ENCODE measurements at places on chromosomes 12 and 14.
A peak's percentile ranks its signal among the peaks of the same experiment; 100 is the strongest.

DNA sequence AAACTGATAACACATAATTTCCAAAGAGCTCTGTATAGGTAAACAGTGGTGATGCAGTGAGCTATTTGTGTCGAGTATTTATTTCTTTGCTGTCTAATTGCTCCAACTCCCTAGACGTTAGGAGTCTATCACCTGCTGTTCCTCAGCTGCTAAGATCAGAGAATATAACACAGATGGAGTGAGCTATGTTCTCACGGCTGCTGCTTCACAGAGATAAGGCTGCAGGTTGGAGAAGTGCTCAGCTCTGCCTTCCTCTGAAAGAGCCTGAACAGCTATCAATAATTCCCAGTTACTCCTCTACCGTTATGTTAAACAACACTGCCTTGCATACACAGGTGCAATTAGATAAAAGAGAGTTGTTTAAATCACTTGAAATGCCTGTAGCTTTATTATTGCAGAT, 103.2 kb upstream of the MDGA2 start:
- H3K36me3 ChIP-seq: no peaks in the 10 kb centered on the region
- no peak overlapping the region for H3K4me3 ChIP-seq
- no peaks in the 10 kb centered on the region for H3K4me1 ChIP-seq
- no peaks in the 10 kb centered on the region for H3K27me3 ChIP-seq
- DNase-seq: no peak
- H3K27ac ChIP-seq: no peak overlapping the region

DNA sequence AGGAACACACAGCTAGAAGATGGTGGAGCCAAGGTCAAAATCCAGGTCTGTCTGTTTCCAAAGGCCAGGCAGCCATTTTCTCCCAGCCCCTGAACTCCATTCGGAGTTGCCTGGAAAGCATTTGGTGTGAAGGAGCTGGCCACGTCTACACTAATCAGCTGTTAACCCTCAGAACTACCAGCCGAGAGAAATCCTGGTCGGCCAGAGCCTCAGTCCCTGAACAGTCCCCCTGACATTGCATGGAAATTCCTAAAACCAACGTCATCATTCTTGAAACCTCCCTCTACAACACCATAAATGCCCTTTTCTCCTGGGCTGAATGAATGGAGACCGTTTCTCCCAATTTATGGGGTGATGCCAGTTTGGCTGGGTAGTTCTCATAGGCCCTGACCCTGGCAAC, 245.6 kb downstream of the SLC41A2 start:
- H3K27me3 ChIP-seq: no peaks in the 10 kb centered on the region
- H3K36me3 ChIP-seq: no peaks in the 10 kb centered on the region
- DNase-seq: no peak
- no peak overlapping the region for H3K4me3 ChIP-seq

GRCh38 chr12:132309596-132310086, 19.7 kb downstream of the GALNT9 start:
- H3K27me3 ChIP-seq: no peaks in the 10 kb centered on the region
- no peak overlapping the region for H3K4me3 ChIP-seq
- no peak for DNase-seq
- no peaks in the 10 kb centered on the region for H3K4me1 ChIP-seq

GRCh38 chr12:63766498-63766897, 13.2 kb upstream of the RXYLT1 start:
- DNase-seq: no peak
- H3K4me3 ChIP-seq: no peak overlapping the region
- H3K27me3 ChIP-seq: no peaks in the 10 kb centered on the region
- H3K4me1 ChIP-seq: no peaks in the 10 kb centered on the region
- H3K27ac ChIP-seq: no peak overlapping the region

DNA sequence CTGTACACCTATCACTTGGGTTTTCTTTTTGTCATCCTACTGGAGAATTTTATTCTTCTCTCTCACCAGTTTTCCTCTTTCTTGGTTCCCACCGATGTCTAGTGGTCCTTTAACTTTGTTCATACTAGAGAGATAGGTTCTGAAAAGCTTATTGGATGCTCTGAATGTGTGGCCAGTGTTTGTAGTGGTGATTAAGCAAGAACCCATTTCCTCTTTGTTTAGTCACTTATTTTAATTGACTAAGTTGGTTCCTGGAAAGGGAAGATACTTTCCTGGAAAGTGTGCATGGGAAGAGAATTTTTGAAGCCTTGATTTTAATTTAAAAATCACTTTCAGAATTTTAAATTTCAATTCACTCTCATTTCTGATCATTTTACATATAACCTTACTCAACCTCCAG, 127.2 kb downstream of the OTOGL start:
- H3K4me1 ChIP-seq: no peaks in the 10 kb centered on the region
- H3K36me3 ChIP-seq: no peaks in the 10 kb centered on the region
- H3K27ac ChIP-seq: no peak overlapping the region

- H3K27me3 ChIP-seq: no peaks in the 10 kb centered on the region
- DNase-seq: no peak
- no peak overlapping the region for H3K27ac ChIP-seq
- H3K4me1 ChIP-seq: no peaks in the 10 kb centered on the region
- H3K36me3 ChIP-seq: no peaks in the 10 kb centered on the region
Observed at GRCh38 chr12:4177262-4177661, 96.3 kb upstream of the CCND2 start.

GRCh38 chr14:53510281-53510912, 357.3 kb upstream of the DDHD1 start:
- H3K4me1 ChIP-seq: no peaks in the 10 kb centered on the region
- DNase-seq: no peak
- no peaks in the 10 kb centered on the region for H3K36me3 ChIP-seq
- H3K27me3 ChIP-seq: no peaks in the 10 kb centered on the region
- no peak overlapping the region for H3K27ac ChIP-seq
- H3K4me3 ChIP-seq: no peak overlapping the region

GRCh38 chr12:104249017-104249416, 33.4 kb downstream of the TXNRD1 start:
- no peaks in the 10 kb centered on the region for H3K27me3 ChIP-seq
- H3K4me3 ChIP-seq: no peak overlapping the region
- H3K36me3 ChIP-seq: no peaks in the 10 kb centered on the region
- H3K27ac ChIP-seq: no peak overlapping the region
- no peaks in the 10 kb centered on the region for H3K4me1 ChIP-seq
- DNase-seq: no peak

DNA sequence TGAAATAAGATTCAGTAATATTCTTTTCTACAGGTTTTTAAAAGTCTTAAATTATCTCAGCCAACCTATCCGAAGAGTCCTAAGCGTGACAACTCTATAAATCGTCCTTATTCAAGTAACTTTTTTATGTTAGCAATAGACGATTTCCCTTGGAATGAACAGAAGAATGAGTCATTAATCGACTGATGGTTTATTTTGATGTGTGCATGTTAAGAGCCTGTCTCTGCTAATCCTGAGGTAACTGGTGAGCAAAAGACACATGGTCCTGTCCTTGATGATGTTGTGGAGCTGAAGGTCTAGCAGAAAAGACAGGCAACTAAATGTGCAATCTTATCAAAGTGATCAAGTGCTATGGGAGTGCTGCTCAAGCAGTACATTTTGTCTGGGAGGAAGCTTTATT, 80.4 kb downstream of the DAAM1 start:
- no peaks in the 10 kb centered on the region for H3K27me3 ChIP-seq
- DNase-seq: no peak
- no peak overlapping the region for H3K27ac ChIP-seq
- H3K4me3 ChIP-seq: no peak overlapping the region

DNA sequence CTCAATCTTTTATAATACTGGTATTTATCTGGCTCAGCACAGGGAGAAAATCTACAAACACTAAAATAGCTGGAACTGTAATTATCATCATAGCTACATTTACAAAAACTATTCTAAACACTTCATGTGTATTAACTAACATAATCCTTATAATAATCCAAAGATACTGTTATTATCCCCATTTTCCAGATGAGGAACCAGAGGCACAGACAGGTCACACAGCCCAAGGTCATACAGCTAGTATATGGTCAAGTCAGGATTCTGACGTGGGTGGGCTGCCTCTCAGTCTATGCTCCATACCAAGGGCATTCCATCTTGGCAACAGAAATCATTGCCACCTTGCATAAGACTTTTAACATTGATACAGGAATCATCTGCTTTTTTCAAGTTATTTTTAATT, 11.4 kb downstream of the FERMT2 start:
- H3K27me3 ChIP-seq: no peaks in the 10 kb centered on the region
- H3K4me1 ChIP-seq: no peaks in the 10 kb centered on the region
- no peak overlapping the region for H3K4me3 ChIP-seq
- DNase-seq: no peak
- no peaks in the 10 kb centered on the region for H3K36me3 ChIP-seq

GRCh38 chr14:49516286-49516685, 69.9 kb downstream of the RPS29 start:
- H3K4me3 ChIP-seq: no peak overlapping the region
- no peaks in the 10 kb centered on the region for H3K4me1 ChIP-seq
- no peaks in the 10 kb centered on the region for H3K27me3 ChIP-seq
- no peak overlapping the region for H3K27ac ChIP-seq
- H3K36me3 ChIP-seq: no peaks in the 10 kb centered on the region
- DNase-seq: no peak

GRCh38 chr14:50874757-50875156, 2.9 kb downstream of the ABHD12B start:
- no peak overlapping the region for H3K4me3 ChIP-seq
- peaks cover 18% of the 10 kb centered on the region for H3K27me3 ChIP-seq
- DNase-seq: no peak
- H3K36me3 ChIP-seq: no peaks in the 10 kb centered on the region
- no peak overlapping the region for H3K27ac ChIP-seq

DNA sequence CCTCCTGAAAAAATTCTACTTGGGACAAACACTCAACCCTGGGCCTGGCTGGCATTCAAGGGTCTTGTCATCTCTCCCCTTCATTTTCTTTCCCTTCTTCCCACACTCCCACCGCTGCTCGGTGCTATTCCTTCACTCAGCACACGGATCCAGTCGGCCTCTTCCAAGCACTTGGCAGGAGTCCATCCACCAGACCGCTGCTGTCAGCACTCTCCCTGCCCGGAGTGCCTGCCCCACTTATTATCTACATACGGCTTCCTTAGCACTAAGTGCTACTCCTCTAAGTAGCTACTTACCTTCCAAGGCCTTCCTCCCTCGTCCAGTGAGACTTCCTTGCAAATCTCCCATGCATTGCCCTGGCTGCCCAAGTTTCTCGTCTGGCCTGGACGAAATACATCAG, 29.8 kb downstream of the CALM1 start:
- no peak overlapping the region for H3K27ac ChIP-seq
- H3K27me3 ChIP-seq: no peaks in the 10 kb centered on the region
- no peaks in the 10 kb centered on the region for H3K4me1 ChIP-seq
- no peak for DNase-seq
- no peak overlapping the region for H3K4me3 ChIP-seq

GRCh38 chr12:30822385-30823155, 67.8 kb upstream of the CAPRIN2 start:
- no peak overlapping the region for H3K27ac ChIP-seq
- H3K36me3 ChIP-seq: no peaks in the 10 kb centered on the region
- peak overlapping the region; percentile 1 for H3K4me3 ChIP-seq
- no peaks in the 10 kb centered on the region for H3K4me1 ChIP-seq
- DNase-seq: peak; percentile 75

- H3K27me3 ChIP-seq: no peaks in the 10 kb centered on the region
- no peaks in the 10 kb centered on the region for H3K36me3 ChIP-seq
- no peak overlapping the region for H3K4me3 ChIP-seq
- H3K4me1 ChIP-seq: no peaks in the 10 kb centered on the region
- DNase-seq: no peak
- no peak overlapping the region for H3K27ac ChIP-seq
Observed at GRCh38 chr14:104557766-104558165, 21.8 kb upstream of the C14orf180 start.

GRCh38 chr14:101451166-101451565, 110.1 kb upstream of the DIO3 start:
- no peaks in the 10 kb centered on the region for H3K36me3 ChIP-seq
- no peak for DNase-seq
- no peaks in the 10 kb centered on the region for H3K4me1 ChIP-seq
- no peak overlapping the region for H3K27ac ChIP-seq
- H3K27me3 ChIP-seq: peaks cover 4% of the 10 kb centered on the region

- no peak overlapping the region for H3K4me3 ChIP-seq
- peaks cover 3% of the 10 kb centered on the region for H3K36me3 ChIP-seq
- H3K27me3 ChIP-seq: no peaks in the 10 kb centered on the region
- H3K4me1 ChIP-seq: no peaks in the 10 kb centered on the region
- DNase-seq: no peak
Observed at GRCh38 chr12:6541371-6542165, 7.3 kb downstream of the GAPDH start.

Measured in pancreas (tissue), 10 donors.